ENCODE measurements at places on chromosomes 5 and 9.
A peak's percentile ranks its signal among the peaks of the same experiment; 100 is the strongest.

DNA sequence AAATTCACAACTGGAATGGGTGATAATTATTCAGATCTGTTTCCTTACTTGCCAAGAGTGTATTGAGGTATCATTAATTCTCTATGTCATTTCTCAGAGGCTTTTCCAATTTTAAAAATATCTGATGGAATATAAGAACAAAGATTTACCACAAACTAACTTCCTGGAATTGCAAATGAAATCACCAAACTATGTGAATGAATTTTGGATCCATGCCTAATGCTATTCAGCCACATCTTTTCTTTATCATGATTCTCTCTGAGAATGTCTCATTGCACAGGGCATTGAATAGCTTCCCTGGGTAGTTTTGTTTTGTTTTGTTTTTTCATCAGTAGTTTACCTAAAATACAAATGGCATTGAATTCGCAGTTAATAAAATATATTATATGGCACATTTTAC, 146.9 kb upstream of the FBN2 start:
- DNase-seq = no peak

GRCh38 chr9:95276395-95276954, 41.0 kb downstream of the FANCC start:
- no peak for DNase-seq

GRCh38 chr5:118545470-118545869, 442.9 kb downstream of the DTWD2 start:
- DNase-seq = no peak

- no peak for DNase-seq
These were observed 403.7 kb upstream of the TRPC7 start for GRCh38 chr5:136769093-136769492.

DNA sequence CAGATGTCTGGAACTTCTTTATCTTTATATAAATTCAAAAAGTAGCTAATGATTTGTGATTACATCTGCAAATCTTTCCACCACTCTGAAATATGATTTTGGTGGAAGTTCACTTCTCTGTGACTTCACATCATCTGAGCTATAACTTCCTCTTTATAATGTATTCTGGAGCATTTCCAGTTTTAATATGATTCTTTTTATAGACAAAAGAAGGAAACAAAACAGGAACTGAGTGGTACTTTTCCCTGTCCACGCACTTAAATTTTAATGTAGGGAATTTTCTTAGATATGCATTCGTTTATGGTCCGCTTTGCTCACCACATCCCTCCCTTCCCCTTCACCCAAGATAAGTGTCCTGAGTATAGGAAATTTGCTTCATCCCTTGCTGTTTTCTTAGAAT, 333.5 kb downstream of the CHSY3 start:
- no peak for DNase-seq

DNA sequence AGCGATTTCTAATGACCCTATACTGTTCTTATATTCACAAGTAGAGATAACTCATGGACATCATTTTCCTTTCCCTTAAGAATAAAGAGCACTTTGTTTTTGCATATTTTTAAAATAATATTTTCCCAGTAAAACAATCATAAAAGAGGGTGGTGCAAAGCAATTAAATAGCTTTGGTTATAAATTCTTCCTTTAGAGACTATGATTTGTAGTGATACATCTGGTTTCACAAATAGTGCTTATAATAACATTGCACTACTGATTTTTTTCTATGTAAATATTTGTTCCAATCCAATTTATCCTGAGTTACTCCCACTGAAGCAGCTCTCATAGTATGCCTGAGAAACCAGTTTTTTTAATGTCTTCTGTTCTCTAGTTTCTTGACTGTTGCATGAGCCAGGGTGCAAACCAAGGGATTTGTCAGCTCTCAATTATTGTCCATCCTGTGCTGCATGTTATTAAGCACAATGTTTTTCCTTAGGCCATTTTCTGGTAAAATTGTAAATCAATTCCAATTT, 74.7 kb downstream of the LURAP1L start:
- DNase-seq = no peak

- DNase-seq = no peak
These were observed 482.0 kb downstream of the DMRT2 start for GRCh38 chr9:1532171-1532570.

DNA sequence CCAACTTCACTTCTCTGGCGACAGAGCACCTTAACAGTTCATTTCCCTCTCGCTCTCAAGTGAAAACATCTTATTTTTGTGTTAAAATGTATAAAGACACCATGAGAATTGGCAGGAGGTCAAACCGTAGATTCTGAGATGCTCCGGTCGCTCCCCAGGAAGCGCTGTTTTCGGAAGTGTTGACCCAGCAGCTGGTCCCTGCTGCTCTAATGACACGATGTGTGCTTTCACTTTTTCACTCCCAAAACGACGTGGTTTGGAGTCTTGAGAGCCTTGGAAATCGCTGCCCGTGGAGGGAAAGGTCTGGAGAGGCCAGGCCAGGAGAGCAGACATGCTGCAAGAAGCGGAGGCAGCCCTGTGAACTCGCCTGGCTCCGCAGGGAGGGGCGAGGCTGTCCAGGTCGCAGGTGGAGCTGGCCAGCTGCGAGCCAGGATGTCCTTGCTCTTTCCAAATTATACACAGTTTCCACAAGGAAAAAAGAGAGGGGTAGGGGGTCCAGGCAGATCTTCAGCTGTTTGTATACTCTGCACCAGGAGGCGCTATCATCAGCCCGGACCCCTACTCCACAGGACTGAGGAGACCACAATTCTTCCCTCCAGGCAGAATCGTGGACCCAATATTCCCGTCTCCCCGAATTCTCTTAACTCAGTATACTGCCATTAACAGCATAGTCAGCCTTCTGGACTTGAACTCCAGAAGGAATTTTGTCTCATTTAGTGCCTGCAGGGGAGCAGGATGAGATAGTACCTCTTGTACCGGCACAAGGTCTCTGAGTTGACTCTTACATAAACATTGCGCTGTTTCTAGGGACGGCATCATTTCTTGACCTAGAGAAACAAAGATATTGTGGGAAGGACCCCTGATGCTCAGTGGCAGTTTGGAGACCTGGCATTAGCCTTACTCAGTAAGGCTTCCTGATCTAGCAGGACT, 248.6 kb upstream of the ANKRD55 start:
- DNase-seq = no peak

GRCh38 chr9:113628621-113629020, 165.1 kb downstream of the RGS3 start:
- DNase-seq = no peak

DNA sequence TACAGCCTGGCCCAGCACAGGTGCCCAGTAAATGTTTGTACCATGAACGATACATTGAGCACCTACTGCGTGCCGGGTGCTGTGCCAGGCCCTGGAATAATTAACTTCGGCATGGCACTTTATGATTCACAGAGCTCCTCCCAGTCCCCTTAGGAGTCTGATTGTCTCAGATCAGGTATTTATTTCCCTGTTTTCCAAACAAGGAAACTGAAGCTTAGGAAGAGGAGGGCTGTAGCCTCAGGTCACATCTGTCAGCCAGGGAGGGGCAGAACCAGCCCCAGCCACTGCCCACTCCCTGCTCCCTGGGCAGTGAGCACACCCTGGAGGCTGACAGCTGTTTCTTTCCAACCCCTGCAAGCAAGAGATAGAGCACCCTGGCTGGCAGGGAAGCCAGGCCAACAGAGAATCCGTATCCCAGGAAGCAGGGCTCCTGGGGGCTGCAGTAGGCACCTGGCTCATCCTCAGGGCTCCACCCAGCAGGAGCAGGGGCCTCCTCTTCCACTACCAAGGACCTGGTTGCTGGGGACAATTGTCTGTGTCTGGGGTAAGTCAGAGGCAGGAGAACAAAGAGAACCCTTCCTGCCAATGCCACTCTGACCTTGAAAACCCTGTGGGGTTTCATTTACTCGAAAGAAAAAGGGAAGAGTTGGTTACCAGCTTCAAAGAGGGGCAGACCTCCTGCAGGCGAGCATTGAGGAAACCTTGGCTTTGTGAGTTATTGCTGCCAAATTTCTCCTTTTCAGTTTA, 69.0 kb downstream of the DAB2IP start:
- no peak for DNase-seq

DNA sequence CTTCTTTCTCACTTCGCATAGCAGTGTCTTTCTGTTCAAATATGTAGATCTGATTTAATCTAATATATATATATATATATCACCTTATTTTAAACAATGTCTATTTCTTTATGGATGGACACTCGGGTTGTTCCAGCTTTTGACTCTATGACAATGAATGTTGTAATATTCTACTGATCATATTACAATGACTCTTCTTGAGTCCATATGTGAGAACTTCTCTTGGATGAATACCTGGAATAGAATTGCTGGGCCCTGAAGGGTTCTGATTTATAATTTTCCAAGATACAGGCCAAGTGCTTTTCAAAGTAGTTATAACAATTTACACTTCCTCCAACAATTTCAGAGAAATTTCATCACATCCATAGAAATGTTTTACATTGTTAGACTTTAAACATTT, 28.8 kb downstream of the NTRK2 start:
- no peak for DNase-seq

DNA sequence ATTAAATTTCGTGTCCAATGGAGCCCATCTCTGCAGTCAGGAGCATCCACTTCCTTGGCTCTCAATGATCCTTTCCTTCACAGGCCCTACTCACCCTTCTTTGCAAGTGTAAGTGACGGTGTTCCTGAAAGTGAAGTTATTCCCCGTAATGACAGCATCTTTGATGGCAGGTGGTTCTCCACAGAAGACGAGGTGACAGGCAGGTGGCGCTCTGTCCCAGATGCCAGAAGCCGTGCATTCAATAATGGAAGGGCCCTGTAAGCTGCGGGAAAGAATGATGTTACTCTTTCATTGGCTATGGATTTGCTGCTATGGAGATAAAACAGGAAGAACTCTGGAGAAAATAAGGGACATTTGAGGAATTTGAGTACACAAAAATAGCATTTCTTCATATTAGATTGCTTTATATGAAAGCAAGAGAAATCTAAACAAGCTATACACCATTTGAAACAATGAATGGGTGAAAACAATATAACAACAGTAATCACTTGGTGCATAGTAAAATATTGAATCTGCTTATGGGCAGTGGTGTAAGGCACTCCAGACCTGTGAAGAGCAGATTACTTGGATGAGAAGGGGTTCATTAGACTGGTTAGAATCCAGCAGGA, 89.9 kb upstream of the TXNDC8 start:
- DNase-seq = peak; percentile 16

DNA sequence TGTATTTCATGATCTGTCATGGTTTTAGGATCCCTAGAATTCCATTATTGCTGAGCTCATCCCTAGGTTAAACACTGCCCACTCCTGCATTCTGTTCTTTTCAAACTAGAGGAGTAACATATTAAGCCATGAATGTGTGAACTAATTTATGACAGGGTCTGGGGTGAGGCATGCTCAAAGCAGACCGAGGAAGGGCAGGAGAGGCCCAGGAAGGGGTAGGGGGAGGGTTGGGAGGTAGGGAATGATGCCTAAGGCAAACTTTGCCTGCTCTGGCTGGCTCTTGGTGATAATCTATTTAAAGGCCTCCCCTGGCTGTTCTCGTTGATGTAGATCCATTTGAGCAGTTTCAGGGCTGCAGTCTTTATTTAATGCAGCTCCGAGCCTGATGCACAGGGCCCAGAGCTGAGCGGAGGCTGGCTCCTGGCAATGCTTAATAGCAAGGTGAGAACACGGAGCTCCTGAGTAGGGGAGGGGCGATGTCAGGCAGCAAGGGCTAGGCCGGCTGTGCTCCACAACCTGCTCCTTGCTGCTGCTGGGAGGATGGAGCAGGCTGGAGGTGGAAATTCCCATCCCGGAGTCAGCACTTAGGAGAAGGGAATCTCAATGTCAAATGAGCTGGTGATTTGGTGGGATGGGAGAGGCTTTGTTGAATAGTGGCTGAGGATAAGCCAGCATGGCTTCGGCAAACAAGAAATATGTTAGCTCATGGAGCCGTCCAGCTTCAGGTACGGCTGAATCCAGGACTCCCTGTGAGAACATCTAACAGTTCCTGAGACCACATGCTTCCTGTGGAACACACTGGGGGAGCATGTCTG, 73.2 kb upstream of the UNC5A start:
- DNase-seq = no peak

GRCh38 chr5:36575361-36575781, 31.0 kb upstream of the SLC1A3 start:
- DNase-seq = no peak

- no peak for DNase-seq
These were observed 7.3 kb downstream of the C9orf50 start for GRCh38 chr9:129613520-129614175.

DNA sequence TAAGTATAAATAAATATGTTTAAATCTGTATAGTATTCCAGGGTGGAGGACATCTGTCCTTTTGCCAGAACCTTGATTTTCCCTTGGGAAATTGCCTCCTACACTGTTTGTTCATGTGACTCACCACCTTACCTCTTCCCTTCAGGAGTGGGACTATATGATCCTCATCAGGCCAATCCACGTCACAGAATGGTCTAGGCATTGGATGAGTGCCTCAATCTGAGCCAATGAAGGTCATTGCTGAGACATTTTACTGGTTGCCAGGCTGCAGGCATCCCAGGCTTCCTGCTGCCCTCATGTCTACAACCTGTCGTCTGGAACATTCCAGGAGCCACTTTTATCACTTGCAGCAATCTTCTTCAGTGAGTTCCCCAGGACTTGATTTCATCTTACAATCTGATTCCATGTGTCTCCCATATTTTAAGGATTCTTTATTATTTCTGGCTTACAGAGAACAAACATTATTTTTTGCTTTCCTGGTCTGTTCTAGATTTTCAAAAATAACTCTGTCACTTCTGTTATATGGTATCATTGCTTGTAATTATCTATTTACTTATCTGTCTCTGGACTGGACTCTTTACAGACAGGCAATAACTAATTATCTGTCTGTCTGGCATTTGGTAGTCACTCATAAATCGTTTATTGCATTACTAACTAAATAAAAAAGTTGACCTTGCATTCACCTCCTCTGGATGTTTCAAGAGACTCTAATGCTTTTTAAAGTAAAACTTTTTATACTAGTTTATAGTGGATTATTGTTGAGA, 107.3 kb upstream of the APC start:
- DNase-seq = no peak

DNA sequence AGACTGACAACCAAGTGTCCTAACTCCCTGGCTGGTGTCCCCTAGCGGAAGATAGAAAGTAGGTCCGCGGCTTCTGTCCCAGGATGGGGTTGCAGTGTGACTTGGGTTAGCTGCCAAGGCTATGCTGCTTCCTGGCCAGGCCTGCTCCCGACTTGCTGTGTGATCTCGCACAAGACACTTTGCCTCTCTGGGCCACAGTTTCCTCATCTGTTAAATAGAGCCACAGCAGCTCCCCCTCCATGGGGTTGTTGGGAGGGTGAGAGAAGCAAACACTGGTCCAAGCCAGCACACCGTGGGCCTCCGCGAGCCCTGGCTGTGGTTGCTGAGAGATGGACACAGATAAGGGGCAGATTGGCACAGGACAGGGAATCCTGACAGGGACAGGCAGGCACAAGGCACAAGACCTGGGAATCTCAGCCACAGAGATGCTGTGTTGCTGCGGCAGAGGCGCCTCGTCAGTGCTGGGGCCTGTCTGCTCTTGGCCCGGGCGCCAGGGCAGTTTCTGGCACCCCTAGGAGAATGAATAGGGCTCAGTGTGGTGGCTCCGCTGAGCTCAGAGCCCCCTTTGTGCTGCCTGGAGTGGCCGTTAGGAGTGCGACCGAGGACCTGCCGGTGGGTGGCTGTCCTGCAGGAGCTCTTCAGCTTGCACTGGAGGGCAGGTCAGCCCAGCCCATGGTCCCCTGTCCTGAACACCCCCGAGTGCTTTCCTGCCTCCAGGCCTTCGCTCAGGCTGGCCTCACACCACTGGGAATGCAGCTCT, 1.8 kb upstream of the SH2D3C start:
- DNase-seq = no peak
